Right ventricle myocardium inferior (tissue), 1 donor: ENCODE measurements at places on chromosomes 13 and 19.

DNA sequence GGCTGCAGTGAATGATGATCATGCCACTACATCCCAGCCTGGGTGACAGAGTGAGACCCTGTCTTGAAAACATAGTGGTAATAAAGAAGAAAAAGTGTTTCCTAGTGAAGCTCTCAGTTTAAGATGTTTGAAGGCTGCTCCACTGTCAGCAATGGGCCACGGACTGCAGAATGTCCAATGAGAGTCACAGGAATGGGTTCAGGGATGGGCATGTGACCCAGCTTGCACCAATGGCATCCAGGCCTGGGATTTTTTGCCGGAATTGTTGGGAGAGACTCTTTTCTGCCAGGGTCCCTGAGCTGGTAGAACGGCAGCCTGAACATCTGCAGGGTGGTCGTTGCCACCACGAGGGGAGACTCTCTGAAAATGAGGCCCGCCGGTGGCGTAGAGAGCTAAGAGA lies 6.3 kb downstream of the SHISA7 start:
- no peak for DNase-seq

DNA sequence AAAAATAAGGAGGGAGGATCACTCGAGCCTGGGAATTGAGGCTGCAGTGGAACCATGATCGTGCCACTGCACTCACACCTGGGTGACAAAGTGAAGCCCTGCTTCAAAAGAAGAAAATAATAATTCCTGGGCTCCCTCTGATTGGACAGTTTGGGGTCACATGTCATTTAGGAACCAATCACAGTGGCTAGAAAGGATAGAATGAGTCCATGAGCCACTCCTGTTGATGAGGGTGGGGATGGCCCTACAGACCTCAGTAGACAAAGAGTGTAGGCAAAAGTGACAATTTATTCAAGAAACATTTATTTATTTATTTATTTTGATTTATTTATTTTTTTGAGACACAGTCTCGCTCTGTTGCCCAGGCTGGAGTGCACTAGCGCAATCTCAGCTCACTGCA lies 26.8 kb upstream of the ADGRE5 start:
- no peak for DNase-seq

- no peak for DNase-seq
Measured at GRCh38 chr19:16260160-16260811, 62.6 kb downstream of the AP1M1 start.

DNA sequence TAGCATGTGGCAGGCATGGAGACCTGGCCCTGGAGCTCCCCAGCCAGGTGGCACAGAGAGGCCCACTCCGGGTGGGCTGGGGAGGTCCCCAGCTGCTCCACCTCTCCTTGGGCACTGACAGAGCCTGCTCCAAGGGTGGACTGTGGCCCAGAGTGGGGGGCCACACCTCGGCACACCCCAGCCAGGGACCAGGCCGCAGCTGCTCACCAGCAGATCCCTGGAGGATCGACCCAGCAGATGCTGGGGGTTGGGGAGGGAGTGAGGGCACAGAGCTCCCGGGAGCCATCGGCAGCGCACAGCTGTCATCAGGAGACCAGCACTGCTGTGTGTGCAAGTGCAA lies 72.0 kb upstream of the KCTD15 start:
- no peak for DNase-seq

DNA sequence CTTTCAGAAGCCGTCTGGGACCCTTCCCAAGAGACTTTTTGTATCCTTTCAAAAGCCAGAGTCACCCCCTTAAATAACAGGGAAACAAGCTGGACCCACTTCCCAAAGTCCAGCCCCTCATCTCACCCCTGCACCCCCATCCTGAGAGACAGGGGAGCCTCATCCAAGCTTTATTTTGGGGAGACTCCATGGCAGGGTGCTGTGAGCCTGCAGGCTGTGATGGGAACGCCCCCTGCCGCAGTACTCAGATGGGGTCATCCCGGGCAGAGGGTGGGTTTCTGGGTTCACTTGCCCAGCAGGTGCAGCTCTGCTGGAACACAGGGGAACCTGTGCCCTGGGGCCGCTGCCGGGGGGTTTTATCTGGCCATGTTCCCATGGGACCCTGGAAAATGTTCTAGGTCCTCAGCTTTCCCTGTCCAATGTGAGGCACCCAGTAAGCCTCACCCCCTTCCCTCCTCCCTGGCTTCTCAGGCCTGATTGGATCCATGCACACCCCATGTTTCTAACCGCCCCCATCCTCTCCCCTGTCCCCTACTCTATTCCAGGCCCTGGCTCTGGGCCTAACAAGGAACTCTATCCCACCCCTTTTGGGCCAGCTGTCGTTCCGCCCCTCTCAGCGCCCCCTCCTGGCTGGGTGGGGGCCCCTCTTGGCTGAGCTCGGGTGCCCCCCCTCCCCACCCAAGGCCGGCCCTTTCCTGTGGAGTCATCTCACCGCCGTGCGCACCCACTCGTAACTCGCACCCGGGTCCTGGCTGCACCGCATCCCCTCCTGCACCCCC lies 1.0 kb downstream of the HIF3A start:
- DNase-seq: peak; percentile 90

GRCh38 chr19:39264306-39265290 lies 3.6 kb upstream of the IFNL2 start:
- DNase-seq: no peak

GRCh38 chr13:46683676-46684260 lies 113.2 kb downstream of the ESD start:
- DNase-seq: no peak

DNA sequence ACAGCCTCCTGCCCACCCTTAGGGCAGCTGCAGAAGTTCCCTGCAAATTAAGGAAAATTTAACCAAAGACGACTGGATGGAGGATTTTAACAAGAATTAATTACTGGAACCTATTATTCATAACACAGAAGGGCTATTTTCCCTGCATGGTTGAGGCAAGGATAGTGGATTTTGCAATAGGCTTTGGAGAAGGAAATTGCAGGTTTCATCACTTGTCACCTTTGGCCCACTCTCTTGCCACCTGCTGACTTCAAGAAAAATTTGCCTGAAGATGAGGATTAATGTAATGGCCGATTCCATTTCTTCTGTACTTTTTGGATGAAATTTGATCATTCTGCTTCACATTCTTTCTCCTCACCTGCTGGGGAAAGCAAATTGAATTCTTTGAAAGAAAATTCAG lies 261.7 kb downstream of the FGF9 start:
- DNase-seq: no peak

DNA sequence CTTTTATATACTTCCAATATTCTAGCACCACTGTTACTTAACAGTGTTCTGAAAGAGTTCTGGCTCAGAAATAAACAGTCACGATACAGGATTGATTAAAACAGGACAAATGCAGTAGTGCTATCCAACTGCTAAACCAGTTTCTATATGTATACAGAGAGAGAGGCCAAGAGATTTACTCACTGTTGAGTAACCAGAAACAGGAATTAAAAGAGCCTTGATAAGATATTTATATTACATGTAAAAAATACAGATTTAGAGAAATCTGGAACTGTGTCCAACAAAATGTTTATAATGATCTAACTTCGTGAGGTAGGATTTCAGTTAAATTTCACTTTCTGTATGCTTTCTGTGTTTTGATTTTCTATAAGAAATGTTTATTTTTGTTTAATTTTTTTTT lies 116.6 kb downstream of the CDK8 start:
- no peak for DNase-seq

DNA sequence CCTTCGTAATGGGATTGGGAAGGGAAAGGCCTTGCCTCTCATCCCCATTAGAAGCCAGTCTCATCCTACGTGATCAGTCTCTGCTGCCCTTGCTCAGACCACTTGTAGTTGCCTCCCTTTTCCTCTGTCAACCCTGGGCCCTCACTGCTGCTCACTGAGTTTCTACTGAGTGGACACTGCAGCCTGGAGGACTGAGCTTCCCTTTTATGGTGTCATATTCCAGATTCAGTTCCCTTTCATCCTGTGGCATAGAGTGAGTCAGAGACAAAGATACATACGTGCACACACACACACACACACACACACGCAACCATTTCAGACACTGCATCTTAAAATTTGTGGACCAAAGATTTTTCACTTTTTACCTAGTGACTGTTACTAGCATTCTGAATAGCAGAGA lies 56.6 kb downstream of the COG3 start:
- no peak for DNase-seq

GRCh38 chr19:50328224-50328872 lies 829 bp downstream of the KCNC3 start:
- DNase-seq: no peak

DNA sequence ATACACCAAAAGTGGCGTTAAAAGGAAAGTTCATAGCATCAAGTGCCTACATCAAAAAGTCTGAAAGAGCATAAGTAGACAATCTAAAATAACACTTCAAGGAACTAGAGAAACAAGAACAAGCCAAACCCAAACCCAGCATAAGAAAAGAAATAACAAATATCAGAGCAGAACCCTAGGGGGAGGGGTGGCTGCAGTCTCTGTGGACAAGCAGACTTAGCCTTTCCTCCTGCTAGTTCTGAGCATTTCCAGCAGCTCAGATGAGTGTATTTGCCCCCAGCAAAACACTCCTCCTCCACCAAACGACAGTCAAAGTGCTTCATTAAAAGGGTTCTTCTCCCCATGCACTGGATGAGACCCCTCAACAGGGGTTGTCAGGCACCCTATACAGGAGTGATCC lies 7.1 kb upstream of the ZNF90 start:
- DNase-seq: no peak

DNA sequence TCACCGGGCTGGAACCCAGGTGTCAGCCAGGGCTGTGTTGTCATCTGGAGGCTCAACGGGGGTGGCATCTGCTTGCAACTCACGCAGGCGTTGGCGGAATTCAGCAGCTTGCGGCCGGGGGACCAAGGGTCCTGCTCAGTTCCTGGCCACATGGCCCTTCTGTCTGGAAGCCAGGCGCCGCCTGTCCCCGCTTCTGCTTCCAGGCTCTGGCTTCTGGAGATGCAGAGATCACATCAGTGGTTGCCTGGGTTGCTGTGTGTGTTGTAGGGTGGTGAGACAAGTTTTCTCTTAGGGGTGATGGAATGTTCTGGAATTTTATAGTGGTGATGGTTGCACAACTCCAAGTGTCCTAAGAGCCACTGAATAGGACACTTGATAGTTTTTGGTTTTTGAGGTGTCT lies 5.0 kb downstream of the ADAT3 start:
- DNase-seq: peak; percentile 48

DNA sequence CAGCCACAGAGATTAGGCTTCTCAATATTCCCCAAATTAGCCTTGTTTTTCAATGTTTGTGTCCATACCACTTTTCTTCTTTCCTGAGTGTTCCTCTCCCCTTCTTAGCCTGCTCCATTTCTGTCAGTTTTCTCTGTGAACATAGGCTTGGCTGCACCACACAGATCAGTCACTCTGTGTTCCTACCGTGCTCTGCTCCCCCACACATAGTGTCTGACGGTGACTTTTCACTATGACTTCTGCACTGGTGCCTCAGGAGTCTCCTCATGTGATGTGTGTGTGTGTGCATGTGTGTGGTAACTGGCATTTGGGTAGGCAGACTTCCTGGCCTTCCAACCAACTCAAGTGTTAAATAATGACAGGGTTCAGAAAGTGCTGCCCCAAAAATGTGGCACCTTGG lies 47.9 kb upstream of the MYCBP2 start:
- DNase-seq: no peak

- no peak for DNase-seq
Measured at GRCh38 chr19:12667731-12668302, 1.2 kb downstream of the WDR83 start.

DNA sequence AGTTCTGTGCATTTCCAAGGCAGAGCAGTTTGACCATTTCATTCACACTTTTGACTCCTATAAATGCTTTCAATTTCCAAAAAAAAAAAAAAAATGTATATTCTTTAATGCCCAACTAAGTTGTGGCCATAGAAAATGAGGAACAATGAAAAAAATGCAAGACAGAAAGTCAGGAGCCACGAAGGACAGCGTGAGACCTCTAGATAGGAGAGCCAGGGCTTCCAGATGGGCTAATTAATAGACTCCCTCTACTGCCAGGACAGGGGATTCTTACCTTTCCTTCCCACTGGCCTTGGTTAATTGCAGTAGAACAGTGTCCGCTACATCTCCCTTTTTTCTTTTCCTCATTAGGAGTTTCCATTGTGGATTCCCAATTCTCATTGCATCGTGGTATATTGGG lies 8.6 kb downstream of the FPR3 start:
- no peak for DNase-seq

DNA sequence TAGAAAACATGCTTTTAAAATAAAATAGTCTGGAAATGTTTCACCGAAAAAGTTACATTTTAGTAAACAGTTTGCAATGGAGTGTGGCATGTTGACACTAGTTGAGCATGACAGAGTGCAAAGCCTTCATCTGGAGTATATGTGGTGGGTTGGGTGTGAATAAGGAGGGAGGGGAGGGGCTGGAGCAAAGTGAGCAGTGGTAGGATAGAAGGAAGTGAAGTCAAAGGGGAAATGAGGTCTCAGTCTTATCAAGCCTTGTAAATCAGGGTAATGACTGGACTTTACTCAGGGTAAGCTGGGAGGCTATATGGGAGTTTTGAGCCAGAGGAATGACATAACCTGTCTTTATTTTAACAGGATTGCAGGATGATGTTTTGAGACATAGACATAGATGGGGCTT lies 222.8 kb downstream of the PCDH20 start:
- DNase-seq: no peak

DNA sequence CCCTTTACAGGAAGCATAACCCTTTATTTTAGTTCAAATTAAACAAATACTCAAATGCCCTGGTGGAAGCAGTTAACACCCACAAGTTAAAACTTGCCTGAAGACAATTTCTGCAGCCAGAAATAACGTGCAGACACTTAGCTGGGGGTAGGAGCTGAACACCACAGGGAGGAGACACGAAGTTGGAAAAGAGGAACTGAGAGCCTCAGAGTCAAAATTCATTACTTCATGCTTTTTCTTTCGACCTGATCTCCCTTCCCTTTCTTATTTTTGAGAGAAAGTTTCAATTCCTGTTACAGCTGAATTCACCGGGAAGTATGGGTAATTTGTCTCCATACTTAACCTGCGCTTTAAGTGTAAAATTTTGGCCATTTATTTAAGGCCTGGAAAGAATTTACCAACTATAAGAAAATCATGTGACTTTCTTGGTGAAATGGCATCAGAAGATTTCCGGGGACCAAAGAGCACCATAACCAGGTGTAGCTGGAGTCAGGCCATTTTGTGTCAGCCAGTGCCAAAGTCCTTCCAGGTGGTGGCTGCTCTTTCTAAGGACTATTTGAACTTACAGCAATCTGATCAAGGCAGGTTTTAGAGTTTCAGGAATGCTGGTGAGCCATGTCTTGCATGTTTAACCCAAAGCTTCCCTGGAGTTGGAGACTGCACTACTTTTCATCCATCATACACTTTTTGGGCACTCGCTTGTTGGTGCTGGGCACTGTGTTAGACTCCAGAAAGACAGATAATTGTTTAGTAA lies 46.5 kb upstream of the RCBTB2 start:
- DNase-seq: no peak

- DNase-seq: peak; percentile 95
Measured at GRCh38 chr19:20661150-20661819, at the start of gene ZNF626. TSS of gene ZNF626 (minus strand) at chr19:20661571. CDS start at chr19:20661446, 125 bp downstream.

GRCh38 chr13:106029676-106030290 lies 505.7 kb downstream of the EFNB2 start:
- no peak for DNase-seq
